ENCODE measurements at places on chromosomes 1 and 21.

- DNase-seq = no peak
These were observed 8.7 kb downstream of the SDHB start for GRCh38 chr1:17045150-17045549.

GRCh38 chr1:200221614-200222282, 188.1 kb downstream of the ZNF281 start:
- no peak for DNase-seq

GRCh38 chr1:21126324-21126723, 50.4 kb downstream of the EIF4G3 start:
- no peak for DNase-seq

- no peak for DNase-seq
These were observed 106.4 kb upstream of the PPP2R5A start for GRCh38 chr1:212178851-212179250.

GRCh38 chr1:118366286-118366685, 181.3 kb upstream of the SPAG17 start:
- peak; percentile 29 for DNase-seq

GRCh38 chr21:44286716-44287632, 1.3 kb downstream of the AIRE start:
- no peak for DNase-seq

- no peak for DNase-seq
These were observed 392.7 kb downstream of the SMYD3 start for GRCh38 chr1:246114369-246114768.

- no peak for DNase-seq
These were observed 26.0 kb downstream of the MX1 start for GRCh38 chr21:41451753-41452676.

DNA sequence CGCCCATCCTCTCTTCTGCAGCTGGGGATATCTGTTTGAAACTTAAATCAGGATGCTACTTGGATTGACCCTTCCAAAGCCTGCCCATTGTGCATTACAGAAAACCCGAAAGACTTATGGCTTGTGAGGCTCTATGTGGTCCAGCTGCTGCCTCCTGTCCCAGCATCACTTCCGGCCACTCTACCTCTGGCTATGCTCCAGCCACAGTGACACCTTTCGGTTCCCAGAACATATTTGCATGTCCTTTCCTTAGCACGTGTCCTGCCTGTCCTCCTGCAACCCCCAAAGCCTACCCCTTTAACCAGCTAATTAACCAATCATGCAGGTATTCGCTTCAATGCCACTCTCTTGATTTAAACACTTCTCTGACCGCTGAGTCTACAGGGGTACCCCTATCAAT, 167.6 kb downstream of the PRDM2 start:
- DNase-seq = no peak

DNA sequence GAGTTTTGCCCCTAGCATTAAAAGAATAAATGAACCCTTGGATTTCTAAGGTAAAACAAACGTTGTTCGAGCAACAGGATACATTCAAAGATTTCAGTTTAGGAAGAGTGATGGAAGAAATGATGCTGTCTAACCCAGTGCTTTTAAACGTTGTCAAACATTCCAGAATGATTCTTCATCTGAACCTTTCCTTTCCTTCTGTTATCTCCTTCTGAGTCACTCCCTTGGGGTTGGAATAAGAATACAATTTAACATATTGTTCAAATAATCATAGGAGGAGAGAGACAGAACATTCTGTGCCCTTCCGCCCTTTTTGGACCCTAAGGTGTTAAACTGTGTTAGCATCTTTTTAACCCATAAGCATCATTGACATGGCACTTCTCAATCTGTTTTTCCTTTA, 61.1 kb upstream of the RCOR3 start:
- DNase-seq = no peak

DNA sequence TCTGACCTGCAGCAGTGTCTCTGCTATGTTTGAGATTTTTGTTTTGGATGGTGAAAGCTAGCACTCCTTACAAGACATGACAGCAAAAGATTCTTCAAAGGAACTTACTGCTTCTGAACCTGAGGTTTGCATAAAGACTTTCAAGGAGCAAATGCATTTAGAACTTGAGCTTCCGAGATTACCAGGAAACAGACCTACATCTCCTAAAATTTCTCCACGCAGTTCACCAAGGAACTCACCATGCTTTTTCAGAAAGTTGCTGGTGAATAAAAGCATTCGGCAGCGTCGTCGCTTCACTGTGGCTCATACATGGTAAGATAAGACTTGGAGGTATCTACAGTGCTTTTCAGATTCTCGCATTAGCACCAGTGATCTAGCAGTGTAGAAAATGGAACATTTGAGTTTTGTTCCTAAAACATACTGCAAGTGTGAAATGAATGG, 200.2 kb downstream of the PDE4B start:
- DNase-seq = no peak

DNA sequence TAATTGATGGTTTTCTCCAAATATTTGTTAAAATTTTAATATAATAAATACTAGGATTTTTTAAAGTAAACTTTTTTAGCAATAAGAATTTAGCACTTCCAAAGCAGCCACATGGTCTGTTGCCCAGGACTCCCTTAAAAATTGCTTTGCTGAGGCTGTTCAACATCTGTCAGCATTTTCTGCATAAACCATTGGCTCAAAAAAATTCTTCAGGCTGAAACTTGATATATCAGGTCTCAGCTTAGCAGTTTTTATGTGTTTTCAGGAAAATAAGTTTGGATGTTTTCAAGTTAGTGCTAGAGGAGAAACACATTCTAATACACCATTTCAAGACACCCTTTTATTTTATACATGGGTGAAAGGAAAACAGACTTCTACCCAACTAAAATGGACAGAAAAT, 69.1 kb upstream of the C1orf105 start:
- no peak for DNase-seq

DNA sequence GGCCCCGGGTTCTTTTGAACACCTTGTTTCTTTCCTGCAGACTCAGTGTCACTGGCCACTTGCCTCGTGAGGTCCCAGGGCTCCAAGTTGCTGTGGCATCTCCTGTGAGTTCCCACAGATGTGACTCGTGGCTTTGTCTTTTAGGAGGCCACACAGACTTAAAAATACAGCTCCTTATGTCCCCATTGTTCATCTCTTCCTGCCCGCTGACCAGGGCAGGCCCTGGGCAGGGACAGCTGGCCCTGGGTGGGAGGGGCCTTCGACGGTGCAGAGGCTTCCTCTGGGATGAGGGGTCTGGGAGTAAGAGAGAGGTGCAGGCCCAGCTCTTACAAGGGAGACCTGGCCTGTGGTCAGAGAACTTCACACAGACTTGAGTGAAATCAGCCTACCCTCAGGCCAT, 15.6 kb downstream of the LDLRAP1 start:
- no peak for DNase-seq

DNA sequence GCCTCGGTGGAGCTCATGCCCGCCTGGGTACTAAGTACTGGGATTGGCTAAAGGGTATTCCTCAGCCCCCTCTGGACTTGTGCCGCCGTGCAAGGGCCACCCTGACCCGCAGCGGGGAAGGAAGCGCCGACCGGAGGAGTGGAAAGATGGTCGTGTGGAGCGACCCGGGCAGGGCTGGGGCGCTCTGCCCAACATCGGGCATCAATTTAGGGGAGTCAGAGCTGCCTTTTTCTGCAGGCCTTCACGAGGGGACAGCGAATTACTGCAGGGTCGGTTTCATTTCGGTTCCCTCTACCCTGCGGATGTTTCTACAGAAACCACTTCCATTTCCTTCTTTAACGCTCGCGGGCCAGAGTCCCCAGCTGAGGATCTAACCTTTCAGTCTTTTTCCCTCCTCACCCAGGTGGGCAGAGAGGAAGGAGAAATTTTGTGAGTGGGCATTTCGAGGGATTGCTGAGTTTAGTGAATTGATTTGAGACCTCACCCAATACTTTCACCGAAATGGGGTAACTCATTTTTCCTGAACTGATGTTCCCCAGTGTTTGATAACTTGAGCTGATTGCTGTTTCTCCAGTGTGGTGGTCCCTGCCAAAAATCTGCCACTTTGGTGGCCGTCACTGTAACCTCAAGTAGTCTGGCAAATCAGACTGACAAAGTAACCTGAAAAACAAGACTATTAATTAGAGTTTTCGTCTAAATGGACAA, 1.1 kb downstream of the TOR1AIP1 start:
- DNase-seq = no peak

DNA sequence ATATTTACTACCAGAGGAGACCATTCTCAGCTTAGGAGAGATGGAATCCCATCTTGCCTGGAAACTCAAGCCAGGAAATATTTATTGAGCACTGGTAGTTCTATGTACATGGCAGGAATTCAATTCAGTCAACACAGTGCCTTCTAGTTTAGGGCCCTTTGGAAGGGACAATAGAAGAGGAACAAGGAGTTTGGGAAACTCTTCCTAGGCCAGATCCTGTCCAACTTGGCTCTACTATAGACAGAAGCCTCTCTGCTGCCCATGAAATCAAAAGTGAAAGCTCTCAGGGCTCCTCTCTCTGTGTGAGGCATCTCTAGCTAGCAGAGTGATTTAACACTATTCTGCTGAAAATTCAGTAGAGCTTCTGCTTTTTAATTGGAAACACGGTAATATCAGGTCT, 244.6 kb upstream of the MAP1LC3C start:
- DNase-seq = no peak

DNA sequence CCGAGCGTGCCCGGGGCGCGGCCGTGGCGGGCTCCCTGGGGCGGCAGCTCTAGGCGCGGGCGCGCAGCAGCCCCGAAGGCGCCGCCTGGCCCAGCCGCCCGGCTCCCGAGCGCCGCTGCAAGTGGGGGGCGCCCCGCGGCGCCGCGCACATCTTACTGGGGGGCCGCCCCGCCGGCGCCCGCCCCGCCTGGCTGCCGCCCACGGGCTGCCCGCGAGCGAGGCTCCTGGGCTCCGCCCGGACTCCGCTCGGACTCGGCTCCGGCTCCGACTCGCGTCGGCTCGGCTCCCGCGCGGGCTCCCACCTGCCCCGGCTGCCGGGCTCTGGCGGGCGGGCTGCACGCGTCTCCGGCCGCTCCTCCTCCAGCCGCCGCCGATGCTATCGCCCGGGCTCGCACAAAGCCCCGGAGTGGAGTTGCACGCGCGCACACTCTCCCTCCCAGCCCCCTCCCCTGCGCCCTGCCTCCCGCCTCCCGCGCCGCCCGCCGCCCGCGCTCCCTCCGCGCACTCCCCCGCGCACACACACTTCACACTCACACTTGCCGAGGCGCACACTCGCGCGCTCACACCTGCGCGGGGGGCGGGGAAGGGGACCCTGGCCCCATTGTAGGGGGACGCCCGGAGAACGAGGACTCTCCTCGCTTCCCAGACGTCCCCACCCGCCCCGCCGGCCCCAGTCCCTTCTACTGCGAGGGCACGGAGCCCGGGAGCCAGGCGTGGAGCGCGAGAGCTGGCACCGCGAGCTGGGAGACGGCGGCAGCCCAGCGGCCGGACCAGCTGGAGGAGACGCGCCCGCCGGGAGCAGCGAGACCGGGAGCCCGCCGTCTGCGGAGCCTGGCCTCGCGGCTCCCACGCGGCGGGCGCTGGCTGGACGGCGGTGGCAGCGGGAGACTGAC, at the start of gene GRIK3:
Gene GRIK3 (minus strand): TSS at position 395 of the 893 bp plus-strand sequence. CDS start 407 bp downstream, outside the sequence.
- no peak for DNase-seq

DNA sequence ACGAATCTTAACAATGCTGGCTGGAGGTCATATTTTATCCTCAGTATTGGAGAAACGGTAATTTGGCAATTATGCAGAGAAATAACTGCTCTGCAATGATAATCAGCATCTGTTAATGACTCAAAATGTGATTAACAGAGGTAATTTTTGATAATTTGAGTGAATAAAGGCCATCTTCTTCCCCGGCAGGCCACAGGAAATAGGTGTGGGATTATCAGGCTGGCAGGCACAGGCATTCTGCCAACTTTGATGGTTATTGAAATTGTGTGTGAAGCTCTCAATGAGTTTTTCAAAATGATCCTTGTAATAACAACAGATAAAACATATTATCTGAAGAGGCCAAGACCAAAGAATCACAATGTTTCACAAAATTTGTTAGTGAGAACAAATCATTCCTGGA, 309.0 kb downstream of the PTGER3 start:
- DNase-seq = no peak

DNA sequence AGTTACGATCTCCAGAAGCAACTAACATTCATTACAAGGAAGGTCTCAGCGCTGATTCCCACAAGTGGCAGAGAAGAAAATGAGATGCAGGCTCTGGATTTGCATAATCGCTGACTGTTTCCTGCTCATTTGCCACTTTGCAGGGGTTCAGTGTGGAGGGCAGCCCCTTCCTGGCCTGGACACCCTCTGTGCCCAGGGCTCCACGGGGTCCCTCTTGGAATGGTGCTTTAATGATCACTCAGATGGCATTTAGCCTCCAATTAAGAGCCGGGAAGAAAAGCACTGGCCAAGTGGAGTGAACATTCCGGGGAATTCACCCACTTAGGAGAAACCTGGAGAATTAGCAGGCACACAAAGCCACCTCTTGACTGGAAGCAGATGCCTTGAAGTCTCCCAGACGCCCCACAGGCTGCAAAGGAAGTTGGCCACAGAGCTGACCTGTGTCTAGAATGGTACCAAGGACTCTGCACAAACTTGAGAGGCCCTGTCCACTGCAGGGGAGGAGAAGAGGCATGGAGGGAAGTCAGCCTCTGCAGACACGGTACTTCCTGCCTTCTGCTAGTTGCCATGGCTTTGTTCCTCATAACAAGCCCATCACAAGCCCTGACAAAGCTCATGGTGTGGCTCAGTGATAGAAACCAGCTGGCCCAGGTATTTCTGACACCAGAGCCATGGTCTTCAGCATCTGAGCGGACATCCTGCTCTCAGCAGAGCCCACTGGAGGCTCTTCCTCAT, 157.2 kb downstream of the KAZN start:
- no peak for DNase-seq

- no peak for DNase-seq
These were observed 76.0 kb upstream of the C1orf105 start for GRCh38 chr1:172344444-172344843.

DNA sequence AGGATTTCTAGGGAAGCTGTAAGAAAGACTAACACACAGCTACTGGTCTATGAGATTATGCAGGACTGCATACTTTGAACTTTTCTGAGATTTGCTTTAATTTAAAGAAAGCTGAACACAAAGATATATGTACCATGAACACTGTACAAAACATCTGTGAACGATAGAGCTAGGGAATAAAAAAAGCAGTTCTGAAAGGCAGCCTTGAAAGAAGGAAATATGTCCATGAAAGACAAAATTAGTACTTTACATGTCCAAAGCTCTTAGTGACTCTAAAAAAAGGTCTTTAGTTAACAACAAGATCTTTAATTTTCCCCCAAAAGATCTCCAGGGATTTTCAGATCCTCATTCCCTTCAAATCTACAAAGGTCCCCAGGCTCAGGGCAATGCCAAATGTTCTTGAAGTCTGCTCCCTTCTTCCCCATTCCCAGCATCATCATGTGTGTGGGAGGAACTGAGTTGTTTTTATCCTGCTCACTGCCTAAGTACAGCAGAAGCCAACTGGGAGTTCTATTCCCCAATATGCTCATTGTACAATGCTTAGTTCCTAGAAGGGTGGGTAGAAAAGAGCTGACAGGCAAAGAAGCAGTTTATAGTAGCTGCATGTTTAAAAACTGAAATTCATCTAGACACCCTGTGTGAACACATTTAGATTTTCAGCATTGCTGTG, 60.1 kb upstream of the PTCH2 start:
- no peak for DNase-seq

- no peak for DNase-seq
These were observed 13.0 kb downstream of the CHIT1 start for GRCh38 chr1:203216274-203217138.
